ENCODE measurements at places on chromosomes 4 and X. TPM values are rescaled to one million over a fixed set of nuclear protein-coding genes. Genes with fewer than 3 reads are reported as not detected.

The CACNA1F gene
- total RNA-seq, result not detected

The CT55 gene
- not detected for total RNA-seq

The GAGE12H gene
- total RNA-seq, result not detected

The MMGT1 gene
- total RNA-seq, result 33.2 TPM

The PABPC4L gene
- 12.2 TPM for total RNA-seq

The EVC2 gene
- total RNA-seq, result 11.9 TPM

The PWWP3B gene
- 5.2 TPM for total RNA-seq

Measured in fibroblast of villous mesenchyme (primary cell).